ENCODE measurements at places on chromosomes 3 and 15.

GRCh38 chr3:81823882-81824395, 62.5 kb upstream of the GBE1 start:
- no peak for DNase-seq

- no peak for DNase-seq
These were observed 10.5 kb downstream of the SEMA4B start for GRCh38 chr15:90211440-90212143.

GRCh38 chr15:68420186-68420684, 11.7 kb downstream of the ITGA11 start:
- no peak for DNase-seq

DNA sequence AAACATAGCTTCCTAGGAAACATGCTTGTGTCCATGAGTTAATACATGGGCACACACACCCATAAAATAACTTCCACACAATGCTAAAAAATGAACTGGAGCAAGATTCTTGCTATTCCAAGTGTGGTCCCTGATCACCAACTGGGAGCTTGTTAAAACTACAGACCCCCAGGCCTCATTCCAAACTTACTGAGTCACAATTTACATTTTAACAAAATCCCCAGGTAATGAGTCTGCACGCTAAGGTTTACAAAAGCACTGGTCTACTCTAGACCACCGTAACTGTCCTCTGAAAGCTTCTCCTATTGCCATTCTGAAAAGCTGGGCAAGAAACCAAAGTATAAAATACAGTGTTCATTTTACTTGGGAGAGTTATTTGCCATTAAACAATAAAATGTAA, 45.4 kb downstream of the IGF2BP2 start:
- DNase-seq: no peak

- no peak for DNase-seq
These were observed 133.4 kb downstream of the FOXP1 start for GRCh38 chr3:71450162-71450561.

DNA sequence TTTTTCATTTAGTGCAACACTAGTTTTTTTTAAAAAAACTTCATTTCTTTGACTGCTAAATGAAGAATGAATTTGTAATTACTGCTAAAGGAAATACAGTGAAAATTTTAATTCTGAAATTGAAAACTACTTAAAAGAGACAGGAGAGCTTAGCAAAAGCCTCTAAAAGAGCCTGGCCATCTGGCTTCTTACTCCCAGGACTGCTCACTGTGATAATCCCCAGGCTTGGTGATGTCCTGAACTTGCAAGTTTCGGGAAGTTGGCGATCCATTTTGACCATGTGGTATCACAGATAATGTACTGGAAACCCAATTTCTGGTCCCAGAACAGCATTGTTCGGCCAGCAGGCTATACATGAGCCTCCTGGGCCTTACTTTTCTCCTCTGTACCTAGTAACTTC, 292.1 kb downstream of the FGF12 start:
- DNase-seq: no peak

DNA sequence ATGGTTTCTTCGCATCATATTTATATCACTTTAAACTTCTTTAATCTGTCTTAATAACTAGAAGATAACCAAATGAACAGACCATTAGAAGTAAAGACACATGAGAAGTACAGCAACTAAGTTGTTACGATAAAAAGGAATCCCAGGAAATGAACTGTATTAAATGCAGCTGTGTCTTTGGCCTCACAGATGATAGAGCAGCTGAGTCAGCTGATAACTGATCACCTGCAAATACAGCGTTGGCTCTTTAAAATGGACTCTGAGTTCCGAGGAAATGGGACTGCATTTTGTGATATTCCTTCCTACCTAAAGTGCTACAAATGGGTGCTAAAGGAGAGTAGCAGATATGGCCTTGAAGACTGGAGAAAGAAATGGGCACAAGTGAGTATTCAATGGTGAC, 121.0 kb upstream of the C15orf61 start:
- DNase-seq: no peak

GRCh38 chr3:138442433-138442832, 8.0 kb downstream of the ESYT3 start:
- DNase-seq: no peak

DNA sequence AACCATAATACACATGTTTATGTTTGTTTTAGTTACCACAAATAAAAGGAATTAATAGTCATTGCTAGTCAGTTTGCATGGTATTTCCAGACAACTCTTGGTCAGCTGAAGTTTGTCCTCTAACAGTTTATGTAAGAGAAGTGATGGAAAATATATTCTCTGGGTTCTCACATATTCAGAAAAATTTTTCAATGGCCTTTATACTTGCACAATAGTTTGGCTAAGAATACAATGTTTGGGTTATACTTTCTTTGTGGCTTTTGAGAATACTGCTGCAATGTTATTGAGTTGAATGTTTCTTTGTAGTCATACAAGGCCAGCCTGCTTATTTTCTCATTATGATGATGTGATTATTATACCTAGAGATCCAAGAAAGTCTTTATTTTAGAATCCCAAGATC, 133.9 kb downstream of the RAP2B start:
- DNase-seq: no peak

- no peak for DNase-seq
These were observed 775 bp downstream of the CCNDBP1 start for GRCh38 chr15:43186003-43186353.

- DNase-seq: no peak
These were observed 49.8 kb downstream of the ST3GAL6 start for GRCh38 chr3:98812851-98813374.

GRCh38 chr3:186467969-186468368, 76.2 kb downstream of the CRYGS start:
- no peak for DNase-seq

- DNase-seq: no peak
These were observed 66.5 kb upstream of the SH3GL3 start for GRCh38 chr15:83380682-83381081.

DNA sequence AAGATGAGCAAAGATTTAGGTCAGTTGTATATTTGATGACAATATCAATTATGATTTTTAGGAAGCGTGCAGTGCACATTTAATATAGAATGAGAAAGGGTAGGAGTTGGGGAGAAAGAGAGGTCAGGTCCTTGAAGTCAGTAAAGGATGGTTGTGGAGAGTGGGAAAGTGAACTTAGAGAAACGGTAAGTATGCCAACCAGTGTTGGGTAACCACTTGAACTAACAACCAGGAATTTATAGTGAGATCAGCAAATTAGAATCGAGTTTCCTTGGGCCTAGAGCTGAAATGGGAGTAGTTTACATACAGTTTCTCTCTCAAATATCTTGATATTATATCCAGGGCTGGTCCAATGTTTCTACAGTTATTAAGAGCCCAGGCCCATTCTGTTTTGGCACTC, 188.5 kb upstream of the RBMS3 start:
- no peak for DNase-seq

- no peak for DNase-seq
These were observed 22.1 kb upstream of the TRA2B start for GRCh38 chr3:185959609-185960521.

GRCh38 chr3:94071713-94072284, 8.9 kb downstream of the NSUN3 start:
- DNase-seq: no peak

- DNase-seq: no peak
These were observed 216.5 kb downstream of the SNRPN start for GRCh38 chr15:25171111-25171811.

GRCh38 chr3:173933113-173933512, 535.6 kb downstream of the NLGN1 start:
- no peak for DNase-seq

DNA sequence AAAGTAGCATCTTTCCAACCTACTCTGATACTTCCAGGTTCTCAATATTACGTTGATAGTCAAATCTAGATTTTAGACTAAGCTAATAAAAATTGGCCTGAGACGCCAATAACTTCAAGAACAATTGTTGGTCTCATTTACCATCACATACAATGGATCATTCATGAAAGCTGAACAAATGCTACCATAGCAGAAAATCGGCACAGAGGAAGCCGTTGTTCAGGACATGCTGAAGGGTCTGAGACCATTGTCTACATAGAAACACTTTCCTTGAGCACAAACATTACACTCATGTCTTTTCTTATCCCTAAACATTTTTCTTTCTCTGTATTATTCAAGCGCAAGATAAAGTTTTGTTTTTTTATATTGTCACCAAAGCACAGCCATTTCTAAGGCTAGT, 37.2 kb upstream of the FHIT start:
- no peak for DNase-seq

- no peak for DNase-seq
These were observed 168.6 kb downstream of the SHQ1 start for GRCh38 chr3:72679540-72680198.

- no peak for DNase-seq
These were observed 78.2 kb downstream of the GALK2 start for GRCh38 chr15:49248291-49248690.

GRCh38 chr3:123804676-123805075, 79.5 kb downstream of the MYLK start:
- no peak for DNase-seq

- DNase-seq: peak; percentile 76
These were observed 34.5 kb downstream of the GPR171 start for GRCh38 chr3:151168269-151169094.

DNA sequence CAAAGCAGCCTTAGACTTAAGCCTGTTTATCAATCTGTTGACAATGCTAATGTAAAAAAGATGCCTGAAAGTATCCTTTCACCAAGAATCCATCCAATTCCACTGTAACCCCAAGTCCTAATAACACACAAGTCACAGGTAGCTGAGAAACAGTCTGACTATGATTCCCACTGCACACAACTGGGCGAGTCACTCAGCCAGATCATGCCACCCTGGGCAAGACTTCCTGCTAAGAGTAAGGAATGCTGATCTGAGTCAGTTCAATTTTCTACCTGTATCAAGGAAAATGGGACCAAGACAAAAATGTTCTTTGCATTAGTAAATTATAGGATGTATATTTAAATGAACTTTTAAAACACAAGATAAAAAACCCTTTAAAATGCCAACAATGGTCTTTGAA, 33.3 kb downstream of the NPTN start:
- DNase-seq: no peak

DNA sequence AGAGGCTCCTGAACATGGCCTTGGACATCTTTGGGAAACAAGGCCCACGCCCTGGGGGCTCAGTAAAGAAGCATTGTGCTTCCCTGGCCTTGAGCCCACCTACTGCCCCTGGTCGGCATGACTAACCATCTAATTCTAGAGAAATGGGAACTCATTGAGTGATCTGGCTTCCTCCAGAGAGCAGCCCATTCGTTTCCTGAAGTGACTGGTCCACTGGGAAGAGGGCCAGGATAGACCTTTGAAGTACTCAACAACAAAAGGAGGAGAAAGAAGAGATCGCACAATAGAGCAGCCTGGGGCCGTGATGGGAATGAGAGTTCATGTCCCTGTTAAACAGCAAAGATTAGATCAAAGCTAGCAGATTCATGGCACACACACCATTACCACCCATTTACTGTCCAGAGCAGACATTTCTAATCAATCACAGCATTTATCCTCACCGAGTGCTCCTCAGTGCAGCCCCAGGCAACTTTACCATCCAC, 514.4 kb upstream of the PROK2 start:
- DNase-seq: no peak

DNA sequence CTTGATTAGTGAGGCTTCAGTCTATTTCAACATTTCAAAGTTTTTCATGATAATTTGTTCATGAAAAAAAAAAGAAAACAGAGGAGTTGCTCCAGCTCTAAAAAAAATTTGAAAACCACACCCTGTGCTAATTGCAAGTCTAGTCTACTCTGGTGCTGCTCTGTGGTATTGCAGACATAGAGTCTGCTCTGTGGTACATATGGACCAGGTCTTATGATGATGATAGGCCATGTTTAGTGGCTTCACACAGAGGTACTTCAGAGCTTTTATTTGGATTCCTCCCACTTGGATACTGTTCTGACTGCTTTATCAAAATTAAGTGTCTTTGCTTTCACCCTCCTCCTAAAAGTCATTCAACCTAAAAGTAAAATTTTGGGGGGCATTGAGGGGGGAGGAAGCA, 160.8 kb downstream of the ALCAM start:
- DNase-seq: no peak

- no peak for DNase-seq
These were observed 223.9 kb downstream of the UACA start for GRCh38 chr15:70539409-70539808.

GRCh38 chr3:134155446-134155845, 95.2 kb downstream of the RYK start:
- no peak for DNase-seq

DNA sequence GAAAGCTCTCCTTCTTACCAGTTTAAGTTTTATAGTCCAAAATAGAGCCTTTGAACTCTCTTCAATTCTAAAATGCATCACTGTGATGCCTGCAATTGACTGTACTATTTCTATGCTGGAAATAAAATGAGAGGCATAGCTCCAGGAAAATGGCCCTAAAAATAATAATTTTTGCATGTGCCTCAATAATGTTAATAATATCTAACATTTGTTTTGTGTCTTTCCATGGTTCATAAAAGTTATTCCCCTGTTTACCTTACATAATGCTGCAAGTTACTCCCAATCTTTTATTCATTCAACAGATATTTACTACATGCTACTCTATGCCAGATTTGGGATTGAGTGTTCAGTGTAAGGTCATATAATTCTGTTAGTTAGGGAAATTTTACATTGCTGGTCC, 574.0 kb downstream of the RBMS3 start:
- no peak for DNase-seq

GRCh38 chr3:72273615-72274014, 488.7 kb upstream of the PROK2 start:
- no peak for DNase-seq

DNA sequence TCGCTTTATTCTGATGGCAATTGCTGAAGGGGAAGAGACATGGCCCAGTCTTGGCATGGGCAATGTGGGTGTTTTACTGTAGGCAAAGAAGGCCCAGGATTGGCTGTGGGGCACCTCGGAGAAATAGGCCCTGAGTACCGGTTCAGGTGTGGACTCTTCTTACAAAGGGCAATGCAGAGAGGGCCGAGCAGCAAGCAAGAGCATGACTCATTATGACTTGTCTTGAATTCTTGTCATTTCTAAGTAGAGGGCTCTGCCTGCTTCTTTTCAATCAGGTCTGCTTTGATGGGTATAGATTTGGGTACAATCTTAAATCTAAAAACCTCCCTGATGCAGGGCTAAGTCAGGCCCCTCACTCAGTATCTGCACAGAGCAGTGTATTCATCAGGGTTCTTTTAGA, 14.8 kb upstream of the BUB1B start:
- DNase-seq: no peak

DNA sequence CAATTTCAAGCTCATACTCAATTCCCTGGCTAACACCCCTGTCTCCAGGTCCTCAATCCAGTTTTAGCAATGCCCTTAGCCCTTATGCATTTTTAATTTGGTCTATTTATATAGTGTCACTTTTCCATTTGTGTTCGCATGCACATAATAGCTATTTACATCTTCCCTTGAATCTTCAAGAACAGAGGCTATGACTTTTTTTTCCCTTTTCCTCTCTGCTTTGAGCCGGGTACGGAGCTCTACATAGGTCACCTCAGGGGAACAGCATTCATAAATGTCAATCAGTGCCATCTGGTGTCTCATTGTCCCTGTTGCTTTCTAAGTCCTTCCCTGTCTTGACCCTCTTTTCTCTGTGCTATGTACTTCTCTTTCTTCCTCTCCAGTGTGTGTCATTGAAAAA, 26.5 kb upstream of the ACTC1 start:
- no peak for DNase-seq

GRCh38 chr15:48536681-48537091, 108.8 kb downstream of the FBN1 start:
- no peak for DNase-seq

- DNase-seq: no peak
These were observed 109.5 kb downstream of the AKAP13 start for GRCh38 chr15:85489773-85490493.
